ENCODE measurements at places on chromosomes 13 and 19. TPM values are rescaled to one million over a fixed set of nuclear protein-coding genes. Genes with fewer than 3 reads are reported as not detected.

The PPP1R13L gene
- total RNA-seq, result 27.5 TPM

- no peak for DNase-seq
- H3K4me1 ChIP-seq, result 0 out of 2 replicates have a peak, but pooled peaks cover 2% of the 10 kb centered on the region
- no peak overlapping the region for H3K4me3 ChIP-seq
Measured at GRCh38 chr13:47661076-47661475, 340.0 kb downstream of the SUCLA2 start.

The TGFBR3L gene
- 7.4 TPM for total RNA-seq

DNA sequence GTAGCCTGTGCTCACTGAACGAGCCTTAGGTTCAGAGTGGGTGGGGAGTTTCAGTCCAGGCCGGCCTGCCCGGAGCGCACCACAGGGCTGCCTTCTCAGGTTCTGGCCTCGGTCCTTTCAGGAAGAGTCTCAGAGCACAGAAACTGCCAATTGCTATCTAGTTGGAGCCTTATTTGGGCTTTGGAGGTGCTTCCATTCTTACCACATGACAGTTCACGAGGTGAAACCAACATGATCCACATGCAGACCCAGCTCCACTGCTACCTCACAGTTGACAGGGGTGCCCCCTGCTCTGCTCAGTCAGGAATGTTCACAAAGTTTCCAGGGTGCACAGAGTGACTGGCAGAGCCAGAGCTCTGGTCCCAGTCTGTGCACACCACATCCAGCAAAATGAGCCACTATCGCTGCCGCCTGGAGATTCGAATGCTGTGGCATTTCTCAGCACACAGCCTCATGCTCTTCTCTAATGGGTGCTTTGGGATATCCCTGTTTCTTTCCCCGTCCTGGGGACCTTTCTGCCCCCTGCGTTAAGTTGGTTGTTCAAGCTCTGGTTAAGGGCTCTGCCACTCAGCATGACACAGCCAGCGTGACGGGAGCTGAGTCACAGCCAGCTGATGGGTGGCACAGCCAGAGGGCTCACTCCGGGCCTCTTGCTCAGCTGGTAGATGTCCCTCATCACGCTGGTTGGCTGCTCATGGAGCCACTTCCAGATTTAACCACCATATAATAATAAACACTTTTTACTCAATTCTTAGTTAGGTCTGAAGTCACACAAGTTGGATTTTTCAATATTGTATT, 7.5 kb upstream of the SACS start:
- H3K27me3 ChIP-seq, result no peaks in the 10 kb centered on the region
- H3K36me3 ChIP-seq, result peaks cover 4% of the 10 kb centered on the region

GRCh38 chr19:2633693-2634075, 68.8 kb downstream of the GNG7 start:
- H3K27me3 ChIP-seq, result no peaks in the 10 kb centered on the region
- no peak overlapping the region for H3K27ac ChIP-seq
- peaks cover 10% of the 10 kb centered on the region for H3K4me1 ChIP-seq
- no peak for DNase-seq
